ENCODE measurements at places on chromosomes 4 and X.

DNA sequence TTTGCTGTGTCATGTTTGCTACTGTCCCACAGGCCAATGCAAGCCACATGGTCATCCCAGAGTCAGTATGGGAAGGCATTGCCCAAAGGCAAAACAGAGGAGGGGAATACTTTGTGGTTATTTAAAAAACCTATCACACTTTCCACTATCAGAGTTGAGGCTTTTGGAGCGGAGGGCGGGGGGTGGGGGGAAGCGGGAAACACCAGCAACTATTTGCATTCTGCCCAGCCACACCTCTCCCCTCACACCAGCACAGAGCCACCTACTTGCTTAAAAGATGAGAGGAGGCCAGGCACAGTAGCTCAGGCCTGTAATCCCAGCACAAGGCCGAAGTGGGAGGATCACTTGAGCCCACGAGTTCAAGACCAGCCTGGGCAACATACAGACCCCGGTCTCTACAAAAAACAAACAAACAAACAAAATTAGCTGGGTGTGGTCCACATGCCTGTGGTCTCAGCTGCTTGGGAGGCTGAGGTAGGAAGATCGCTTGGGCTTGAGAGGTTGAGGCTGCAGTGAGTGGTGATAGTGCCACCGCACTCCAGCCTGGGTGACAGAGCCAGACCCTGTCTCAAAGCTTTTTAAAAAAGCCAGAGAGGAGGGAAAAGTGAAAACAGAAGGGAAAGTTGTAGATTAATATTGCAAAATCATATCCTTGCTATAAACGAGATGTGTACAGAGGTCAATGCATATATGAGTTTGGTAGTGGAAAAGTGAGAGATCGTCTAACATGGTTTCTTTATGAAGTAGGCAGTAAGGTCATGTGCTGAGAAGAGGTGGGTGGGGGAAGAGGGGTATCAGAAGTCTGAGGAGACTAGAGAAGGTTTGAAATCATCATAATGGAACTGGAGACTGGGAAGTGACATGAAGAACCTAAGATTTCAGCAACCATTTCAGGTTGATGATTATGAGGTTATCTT lies 1.9 kb upstream of the CHST7 start:
- DNase-seq: no peak

DNA sequence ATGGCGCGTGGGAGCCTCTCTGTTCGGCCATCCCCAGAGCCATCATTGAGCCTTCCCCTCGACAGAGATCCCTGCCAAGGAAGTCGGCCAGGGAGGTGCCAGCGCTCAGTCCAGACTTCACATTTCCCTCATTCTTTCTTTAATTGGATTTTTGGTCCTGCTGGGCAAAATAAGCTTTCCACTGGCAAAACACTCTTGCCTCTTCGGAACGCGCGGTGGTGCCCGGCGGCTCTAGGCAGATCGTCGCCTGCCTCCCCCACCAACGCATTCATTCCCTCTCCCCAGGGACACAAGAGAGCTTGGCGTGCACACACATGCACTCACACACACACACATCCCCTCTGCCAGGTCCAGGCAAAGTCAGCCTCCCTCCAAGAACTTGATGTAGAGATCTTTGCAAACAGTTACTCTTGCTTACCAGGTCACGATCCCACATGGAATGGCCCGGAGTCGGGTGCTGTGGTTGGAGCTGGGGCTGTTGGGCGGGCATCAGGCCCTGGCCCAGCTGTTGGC lies 257.1 kb downstream of the BCOR start:
- DNase-seq: no peak

GRCh38 chr4:20538905-20539304 lies 161.4 kb upstream of the PACRGL start:
- no peak for DNase-seq

GRCh38 chr4:163679189-163679588 lies 184.7 kb downstream of the TMA16 start:
- no peak for DNase-seq

DNA sequence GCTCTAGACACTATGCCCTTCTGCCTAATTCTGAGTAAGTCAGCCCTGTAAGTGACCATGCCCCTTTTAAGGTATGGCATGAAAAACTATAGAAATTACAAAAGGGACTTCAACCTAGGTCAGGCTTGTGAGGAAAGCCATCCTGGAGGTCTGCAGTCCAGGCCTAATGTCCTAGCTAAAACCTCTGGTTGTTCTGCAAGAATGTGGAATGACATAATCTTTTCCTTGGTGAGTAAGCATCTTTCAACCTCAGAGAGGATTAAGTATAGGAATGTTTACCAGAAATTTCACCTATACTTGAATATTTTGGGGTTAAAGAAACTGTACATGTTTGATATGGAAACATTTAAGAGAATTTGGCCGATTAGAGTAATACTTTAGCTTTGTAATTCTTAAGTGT lies 23.8 kb upstream of the HPSE start:
- DNase-seq: peak; percentile 44

- DNase-seq: no peak
Observed at GRCh38 chr4:78480286-78480685, 71.3 kb upstream of the ANXA3 start.

DNA sequence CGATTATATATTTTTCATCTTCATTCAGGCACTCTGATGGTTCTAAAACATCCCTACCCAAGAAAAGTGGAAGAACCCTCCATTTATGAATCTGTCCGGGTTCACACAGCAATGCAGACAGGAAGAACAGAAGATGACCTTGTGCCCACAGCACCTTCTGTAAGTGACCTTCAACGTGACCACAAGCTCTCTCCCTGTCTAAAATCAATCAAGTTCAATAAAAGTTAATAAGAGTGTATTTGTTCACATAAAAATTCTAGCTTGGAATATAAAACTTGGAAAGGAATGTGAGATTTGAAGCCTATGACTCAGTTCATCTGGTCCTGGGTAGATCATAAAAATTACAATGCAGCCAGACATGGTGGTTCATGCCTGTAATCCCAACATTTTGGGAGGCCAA lies 36.6 kb downstream of the DAPP1 start:
- DNase-seq: no peak

GRCh38 chr4:3470244-3471097 lies 7.4 kb downstream of the DOK7 start:
- peak; percentile 79 for DNase-seq

DNA sequence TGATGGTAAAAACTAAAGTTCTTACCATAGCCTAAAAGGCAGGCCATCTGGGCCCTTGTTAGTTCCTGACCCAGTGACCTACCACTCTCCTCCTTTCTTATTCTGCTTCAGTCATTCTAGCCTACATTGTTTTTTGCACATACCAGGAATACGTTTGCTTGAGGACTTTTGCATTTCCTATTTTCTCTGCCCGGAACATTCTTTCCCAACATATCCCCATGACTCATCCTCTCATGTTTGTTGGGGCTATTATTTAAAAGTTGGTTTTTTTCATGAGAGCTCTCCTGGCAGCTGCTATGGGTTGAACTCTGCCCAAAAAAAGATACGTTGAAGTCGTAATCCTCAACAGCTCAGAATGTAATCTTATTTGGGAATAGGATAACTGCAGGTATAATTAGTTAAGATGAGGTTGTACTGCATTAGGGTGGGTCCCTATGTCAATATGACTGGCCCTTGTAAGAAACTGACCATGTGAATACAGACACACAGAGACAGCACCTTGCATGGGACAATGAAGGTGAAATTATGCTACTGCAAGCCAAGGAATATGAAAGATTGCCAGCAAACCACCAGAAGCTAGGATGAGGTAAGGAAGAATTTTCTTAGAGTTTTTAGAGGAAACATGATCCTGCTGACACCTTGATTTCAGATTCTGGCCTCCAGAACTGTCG lies 138.3 kb upstream of the PDHA2 start:
- DNase-seq: peak; percentile 79

- DNase-seq: peak; percentile 9
Observed at GRCh38 chr4:39635023-39635422, 3.6 kb downstream of the SMIM14 start.

GRCh38 chr4:3313556-3314228 lies 20.9 kb downstream of the RGS12 start:
- no peak for DNase-seq

- DNase-seq: peak; percentile 11
Observed at GRCh38 chr4:72451349-72451748, 117.7 kb downstream of the ADAMTS3 start.

DNA sequence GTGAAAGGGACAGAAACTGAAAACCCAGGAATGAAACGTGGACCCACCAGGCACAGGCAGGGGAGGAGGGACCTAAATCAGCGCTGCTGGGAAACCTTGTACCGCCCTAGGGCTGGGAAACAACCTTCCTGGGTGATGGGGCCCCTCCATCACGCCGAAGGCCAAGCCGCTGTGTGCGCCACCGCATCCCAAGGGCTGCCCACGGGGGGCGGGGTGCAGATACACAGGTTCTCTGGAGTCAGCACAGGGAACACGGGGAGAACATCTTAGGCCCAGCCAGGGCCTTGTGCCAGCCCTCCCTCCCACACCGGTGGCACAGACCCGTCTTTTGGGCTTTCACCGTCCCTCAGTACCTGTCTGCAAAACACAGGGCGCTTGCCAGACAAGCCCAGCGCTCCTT lies 13.0 kb downstream of the UVSSA start:
- DNase-seq: no peak

DNA sequence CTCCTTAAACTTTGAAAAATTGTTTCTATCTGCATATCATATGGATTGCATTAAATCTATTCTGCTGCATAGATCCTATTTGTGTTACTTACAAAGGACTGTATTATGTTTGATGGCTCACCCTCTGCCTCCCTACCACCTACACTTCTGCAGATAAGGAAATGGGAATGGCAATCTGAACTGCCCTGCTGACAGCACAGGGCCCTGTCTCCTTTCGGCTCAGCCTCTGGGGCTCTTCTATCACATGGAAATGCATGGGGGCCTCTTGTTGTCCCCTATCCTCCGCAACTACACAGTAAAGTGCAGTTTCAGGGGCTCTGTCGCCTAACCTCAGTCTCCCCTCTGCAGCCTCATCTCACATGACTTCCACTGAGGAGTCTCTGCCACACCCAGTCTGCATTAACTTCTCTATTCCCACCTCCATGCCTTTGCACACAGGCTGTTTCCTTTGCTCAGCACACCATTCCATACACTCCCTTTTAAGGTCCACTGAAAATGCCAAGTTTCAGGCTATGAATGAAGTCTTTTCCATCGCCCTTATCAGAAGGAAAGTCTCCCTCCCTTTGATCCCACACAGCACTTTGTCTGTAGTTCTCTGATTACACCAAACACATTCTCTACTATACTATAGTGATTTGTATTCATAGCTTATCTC lies 12.5 kb downstream of the RELL1 start:
- no peak for DNase-seq

DNA sequence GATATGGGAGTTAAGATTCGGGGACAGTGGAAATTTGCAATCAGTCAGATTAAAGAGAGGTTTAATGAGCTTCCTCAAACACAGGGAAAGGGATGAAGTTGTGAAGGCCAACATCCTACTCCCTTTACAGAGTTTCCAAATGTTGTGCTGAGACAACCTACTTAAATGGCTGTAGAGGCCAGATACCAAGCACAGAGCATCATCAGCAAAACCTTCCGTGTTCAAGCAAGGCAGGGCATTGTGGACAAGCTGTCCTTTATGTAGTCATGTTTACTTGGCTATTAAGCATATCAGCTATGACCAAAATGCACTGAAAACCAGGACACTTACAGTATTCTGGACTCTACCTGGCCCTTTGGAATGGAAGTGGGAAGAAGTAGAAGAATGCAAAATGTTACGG lies 197.3 kb downstream of the DMD start:
- no peak for DNase-seq

DNA sequence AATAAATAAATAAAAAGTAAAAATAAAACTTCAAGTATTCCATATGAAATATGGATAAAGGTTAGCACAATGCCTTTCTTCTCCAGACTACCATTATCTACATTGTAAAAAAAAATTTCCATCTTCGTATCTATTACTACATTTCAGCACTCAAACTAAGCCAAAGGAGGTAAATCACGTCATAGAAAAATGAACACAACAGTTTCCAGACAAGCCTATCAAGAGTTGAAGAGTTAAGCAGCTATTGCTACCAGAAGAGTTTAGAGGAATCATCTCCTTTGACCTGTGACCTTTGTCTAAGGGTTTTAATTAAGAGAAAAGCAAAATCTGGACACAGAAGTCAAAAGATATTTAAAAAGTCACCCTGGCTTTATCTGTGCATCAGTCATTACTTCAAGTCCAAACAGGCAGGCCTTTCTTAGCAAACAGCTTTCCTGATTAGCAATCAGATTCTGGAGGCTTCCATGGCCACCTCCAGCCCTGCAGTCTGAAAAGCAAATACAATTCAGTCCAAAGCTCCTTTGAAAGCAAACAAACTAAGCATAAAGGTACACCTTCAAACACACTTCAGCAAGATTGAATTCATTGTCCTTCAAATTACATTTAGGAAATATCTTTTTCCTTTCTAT lies 82.2 kb downstream of the APBB2 start:
- no peak for DNase-seq

GRCh38 chr4:163492951-163493504 lies 1.5 kb upstream of the TMA16 start:
- DNase-seq: peak; percentile 9

DNA sequence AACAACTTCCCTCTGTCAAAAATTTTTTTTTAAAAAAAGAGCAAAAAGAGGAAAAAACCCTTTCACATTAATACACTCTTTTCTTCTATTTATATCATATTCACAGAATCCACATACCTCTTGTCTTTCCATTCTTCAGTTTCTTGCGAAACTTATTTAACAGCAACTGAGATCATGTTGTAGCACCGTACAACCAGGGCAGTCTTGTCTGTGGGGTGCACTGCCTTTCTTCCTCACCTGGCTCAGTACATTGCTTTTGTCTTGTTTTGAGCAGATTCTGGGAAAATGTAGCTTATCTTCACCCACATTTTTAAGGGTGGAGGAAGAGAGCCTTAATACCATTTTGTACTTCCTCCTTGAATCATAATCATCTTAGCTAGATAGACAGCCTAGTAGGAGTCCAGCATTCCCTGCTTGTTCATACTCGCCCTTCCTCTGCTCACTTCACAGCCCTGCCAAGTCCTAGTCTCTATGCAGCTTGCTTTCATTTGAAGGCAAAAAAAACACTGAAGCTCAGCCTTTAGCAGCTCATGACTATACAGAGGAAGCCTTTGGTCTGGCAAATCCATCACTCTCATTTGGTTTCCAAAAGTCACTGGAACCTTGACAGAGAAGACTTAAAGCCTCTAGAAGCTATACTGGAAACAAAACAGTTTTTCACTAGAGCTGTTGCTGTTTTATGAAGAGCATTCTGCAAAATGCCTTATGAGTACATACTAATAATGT lies 140.6 kb upstream of the BANK1 start:
- DNase-seq: peak; percentile 37

- DNase-seq: peak; percentile 33
Observed at GRCh38 chr4:38860788-38861424, 4.3 kb upstream of the TLR6 start.

- DNase-seq: peak; percentile 3
Observed at GRCh38 chrX:119072744-119073143, at the start of gene CT47C1. TSS of gene CT47C1 (plus strand) at chrX:119072993. CDS start at chrX:119073226, 233 bp downstream.

GRCh38 chr4:39037491-39037825 lies 5.2 kb upstream of the TMEM156 start:
- DNase-seq: no peak

- peak; percentile 37 for DNase-seq
Observed at GRCh38 chr4:127631420-127631819, 1.3 kb upstream of the INTU start.

Measured in fibroblast of lung (primary cell).